ENCODE measurements at places on chromosomes 6 and 20.

GRCh38 chr6:6886171-6886885, 221.4 kb upstream of the RREB1 start:
- no peak for DNase-seq

- DNase-seq: no peak
Measured at GRCh38 chr6:121838842-121839241, 403.4 kb downstream of the GJA1 start.

GRCh38 chr6:162292915-162293314, 434.7 kb downstream of the PRKN start:
- no peak for DNase-seq

- no peak for DNase-seq
Measured at GRCh38 chr6:18550119-18550518, 163.0 kb downstream of the RNF144B start.

DNA sequence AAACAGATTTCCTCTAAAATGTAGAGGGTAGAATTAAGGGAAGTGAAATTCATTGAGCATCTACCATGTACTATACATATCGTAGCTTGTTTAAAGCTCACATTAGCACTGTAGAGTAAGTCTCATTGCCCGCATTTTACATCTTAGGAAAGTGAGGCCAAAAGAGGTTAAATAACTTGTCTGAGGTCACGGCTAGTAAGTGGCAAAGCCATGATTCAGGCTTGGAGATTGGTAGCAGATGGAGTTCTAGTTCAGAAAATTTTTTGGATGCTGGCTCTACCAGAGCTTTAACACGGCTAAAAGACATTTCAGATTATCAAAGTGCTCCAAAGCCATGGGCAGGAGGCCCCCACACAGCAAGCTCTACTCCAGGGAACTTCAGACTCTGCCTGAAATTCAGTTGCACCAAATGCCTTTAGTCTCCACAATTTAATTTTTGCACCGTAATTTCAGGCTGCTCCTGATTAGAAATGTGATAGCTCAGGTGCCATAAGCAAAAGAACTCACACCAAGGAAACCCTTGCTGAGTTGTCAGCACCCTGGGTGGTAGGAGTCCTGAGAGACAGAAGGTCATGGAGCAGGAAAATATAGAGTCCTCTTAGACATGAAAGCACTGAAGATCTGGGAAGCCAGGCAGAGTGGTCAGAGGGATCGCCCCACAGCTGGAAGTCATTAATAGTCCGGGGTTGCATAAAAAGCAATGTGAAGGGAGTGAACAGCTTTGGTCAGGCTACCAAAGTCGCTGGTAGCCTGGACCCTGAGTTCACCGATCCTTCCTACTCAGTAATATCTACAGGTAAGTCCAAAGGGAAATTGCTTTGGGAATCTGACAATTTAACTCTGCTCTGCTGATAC, 55.2 kb upstream of the ASIP start:
- DNase-seq: no peak

- DNase-seq: no peak
Measured at GRCh38 chr6:35638679-35639078, 50.0 kb downstream of the FKBP5 start.

DNA sequence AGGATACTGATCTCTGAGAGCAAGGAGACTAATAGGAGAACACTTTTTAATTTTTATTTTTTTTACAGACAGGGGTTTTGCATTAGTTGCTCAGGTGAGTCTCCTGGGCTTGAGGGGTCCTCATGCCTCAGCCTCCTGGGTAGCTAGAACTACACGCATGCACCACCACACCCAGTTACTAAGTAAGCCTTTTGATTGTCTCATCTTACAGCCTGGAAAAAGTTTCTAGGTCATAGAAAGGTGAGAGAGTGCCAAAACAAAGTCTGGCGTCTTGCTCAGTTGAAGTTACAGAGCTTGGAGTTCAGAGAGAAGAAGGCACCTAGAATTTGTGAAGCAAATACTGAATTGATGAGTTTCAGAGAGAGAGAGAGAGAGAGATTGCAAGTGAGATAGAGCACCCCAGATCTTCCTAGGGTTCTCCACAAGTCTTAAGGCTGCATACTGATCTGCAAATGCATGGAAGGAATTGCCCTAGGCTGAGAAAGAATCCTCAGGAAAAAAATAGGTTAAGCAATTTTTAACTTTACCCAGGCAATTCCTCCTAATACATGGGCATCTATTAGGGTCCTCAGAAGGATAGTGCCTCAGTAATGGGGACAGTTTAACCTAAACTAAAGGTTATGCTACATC, 37.6 kb upstream of the PHIP start:
- DNase-seq: no peak

DNA sequence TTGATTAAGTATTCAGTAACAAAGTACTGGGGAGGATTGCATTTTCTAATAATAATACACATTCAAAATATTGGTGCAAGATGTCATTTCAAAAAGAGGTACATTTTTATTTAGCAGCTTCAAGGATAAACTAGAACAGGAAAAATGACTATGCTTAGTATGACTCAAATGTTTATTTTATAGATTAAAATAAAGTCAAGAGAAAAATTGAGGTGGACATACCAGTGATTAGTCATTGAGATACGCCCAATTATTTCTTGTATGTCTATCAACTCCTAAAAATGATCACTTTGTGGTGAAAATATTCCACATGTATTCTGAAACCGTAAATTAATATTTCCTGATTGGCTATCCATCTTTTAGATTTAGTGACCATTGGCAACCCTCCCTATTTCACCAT, 96.7 kb downstream of the PHF3 start:
- no peak for DNase-seq

DNA sequence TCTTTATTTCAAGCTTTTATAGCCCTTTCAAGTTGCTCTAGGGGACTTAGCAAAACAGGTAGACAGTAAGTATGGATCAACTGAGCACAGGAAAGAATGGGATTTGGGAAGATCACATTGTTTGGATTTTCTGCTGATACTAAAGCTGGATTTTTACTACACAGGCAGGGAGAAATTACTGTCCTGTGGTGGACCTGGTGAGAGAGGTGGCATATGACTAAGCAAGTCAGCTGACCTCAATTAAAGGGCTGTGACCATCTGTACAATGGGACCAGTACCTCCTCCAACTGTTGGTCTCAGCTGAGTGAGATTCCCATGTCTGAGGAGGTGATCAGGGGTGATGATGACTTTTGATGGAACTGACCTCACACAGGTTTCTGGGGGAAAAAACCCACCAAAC, 28.0 kb downstream of the RREB1 start:
- DNase-seq: no peak

GRCh38 chr20:62238569-62239277, 402 bp downstream of the OSBPL2 start:
- DNase-seq: peak; percentile 26

- DNase-seq: no peak
Measured at GRCh38 chr6:166052837-166053236, 114.8 kb downstream of the TBXT start.

DNA sequence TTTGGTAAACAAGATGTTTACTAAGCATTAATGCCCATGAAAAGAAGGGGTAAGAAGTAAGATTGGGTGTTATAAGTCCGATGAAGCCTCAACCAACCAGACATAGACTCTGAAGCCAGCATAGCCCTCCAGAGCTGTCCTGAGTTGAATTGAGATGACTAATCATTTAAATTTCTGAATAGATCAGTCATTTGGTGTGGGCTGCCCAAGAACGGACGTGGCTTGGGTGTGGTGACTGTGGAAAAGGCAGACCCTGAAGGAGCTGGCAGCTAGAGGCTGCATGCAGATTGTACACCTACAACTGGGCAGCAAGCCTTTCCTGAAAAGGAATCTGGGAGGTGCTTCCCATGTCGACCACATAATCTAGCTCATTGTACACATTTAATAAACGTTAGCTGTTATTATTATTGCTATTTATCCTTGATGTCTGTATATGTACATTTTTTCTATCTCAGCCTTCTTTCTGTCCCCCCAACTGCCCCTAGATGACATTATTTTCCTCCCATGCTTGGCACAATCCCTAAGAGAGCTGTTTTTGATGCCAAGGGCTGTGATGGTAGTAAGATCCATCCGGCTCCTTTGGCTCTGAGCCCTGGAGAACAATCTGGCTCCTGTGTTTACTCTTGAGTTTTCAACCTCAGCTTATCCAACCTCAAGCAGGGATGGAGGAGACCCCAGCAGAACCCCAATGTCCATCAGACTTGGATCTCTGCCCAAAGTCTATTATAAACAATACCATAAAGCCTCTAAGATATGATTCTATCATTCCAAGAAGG, 57.6 kb upstream of the JAG1 start:
- no peak for DNase-seq

DNA sequence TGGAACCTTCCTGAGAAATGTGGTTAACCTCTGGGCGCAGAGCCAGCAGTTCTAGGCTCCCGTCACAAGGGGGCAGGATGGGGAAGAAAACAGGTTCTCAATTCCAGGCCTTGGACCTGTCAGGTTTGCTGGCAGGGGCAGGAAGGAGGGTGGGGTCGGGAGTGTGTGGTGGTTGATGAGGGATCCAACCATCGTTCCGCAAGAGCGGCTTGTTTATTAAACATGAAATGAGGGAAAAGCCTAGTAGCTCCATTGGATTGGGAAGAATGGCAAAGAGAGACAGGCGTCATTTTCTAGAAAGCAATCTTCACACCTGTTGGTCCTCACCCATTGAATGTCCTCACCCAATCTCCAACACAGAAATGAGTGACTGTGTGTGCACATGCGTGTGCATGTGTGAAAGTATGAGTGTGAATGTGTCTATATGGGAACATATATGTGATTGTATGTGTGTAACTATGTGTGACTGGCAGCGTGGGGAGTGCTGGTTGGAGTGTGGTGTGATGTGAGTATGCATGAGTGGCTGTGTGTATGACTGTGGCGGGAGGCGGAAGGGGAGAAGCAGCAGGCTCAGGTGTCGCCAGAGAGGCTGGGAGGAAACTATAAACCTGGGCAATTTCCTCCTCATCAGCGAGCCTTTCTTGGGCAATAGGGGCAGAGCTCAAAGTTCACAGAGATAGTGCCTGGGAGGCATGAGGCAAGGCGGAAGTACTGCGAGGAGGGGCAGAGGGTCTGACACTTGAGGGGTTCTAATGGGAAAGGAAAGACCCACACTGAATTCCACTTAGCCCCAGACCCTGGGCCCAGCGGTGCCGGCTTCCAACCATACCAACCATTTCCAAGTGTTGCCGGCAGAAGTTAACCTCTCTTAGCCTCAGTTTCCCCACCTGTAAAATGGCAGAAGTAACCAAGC, 29.6 kb downstream of the SRSF3 start:
- DNase-seq: peak; percentile 82

- DNase-seq: no peak
Measured at GRCh38 chr6:131225127-131225526, 89.9 kb downstream of the AKAP7 start.

GRCh38 chr6:17446713-17447112, 53.3 kb downstream of the CAP2 start:
- DNase-seq: no peak

DNA sequence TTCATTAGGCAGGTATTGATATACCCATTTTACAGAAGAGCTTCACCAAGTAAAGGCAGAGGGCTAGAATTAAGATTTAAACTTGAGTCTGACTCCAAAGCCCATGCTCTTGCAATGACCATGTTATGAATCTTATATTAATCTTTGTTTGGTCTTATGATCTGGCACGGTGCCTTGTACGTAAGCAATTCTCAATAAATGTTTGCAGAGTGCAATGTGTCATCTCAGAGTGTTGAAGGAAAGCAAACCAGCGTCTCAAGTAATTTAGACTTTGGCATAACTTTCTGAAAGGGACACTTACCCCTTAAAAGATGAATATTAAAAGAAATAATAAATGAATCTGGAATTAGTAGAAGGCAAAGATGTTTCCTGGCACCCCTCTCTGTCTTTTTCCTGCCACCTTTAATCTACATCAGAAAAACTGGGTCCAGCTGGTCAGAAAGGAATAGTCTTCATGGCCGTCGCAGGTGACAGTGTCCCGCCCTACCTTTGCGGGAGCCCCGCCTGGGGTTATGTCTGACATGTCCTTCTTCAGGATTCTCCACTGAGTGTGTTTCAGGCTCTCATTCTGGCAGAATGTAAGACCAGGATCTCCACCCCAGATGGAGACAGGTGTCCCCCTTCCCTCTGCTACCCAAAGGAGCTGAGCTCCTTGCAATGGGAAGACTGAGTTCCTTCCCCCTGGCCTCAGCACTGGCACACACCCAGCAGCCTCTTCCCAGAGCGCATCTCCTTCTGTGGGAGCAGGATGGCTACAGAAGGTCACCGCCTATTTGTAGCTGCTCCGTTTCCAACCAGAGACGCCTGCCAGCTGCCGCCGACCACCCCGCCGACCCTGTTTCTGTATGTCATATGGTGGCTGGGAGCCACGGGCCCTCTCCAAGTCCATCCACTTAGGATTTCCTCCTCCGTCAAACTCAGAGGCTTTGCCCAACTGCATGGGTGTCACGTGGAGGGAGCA, 266.3 kb upstream of the ECI2 start:
- no peak for DNase-seq

DNA sequence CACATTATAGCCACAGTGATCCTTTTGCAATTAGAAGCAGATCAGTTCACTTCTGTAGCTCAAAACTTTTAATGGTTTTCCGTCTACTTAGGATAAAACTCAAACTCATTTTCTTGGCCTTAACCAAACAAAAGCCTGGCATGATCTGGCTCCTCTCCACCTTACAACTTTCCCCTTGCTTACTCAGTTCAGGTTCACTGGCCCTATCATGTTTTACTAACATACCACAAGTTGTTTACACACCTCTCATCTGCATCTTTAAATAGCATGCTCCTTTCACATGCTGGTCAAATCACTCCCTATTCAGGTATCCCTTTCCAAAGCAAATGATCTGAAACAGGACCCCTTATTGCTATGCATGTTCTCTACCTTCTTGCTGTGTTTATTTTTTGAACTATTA, 191.4 kb upstream of the FAM83B start:
- no peak for DNase-seq

GRCh38 chr6:74404366-74404765, 708.4 kb downstream of the CD109 start:
- no peak for DNase-seq

- no peak for DNase-seq
Measured at GRCh38 chr20:57469418-57470211, 55.3 kb downstream of the CTCFL start.

GRCh38 chr20:16477632-16478031, 95.6 kb downstream of the KIF16B start:
- no peak for DNase-seq

GRCh38 chr6:149084808-149085556, 232.5 kb upstream of the TAB2 start:
- DNase-seq: no peak

GRCh38 chr6:52649536-52650160, 21.3 kb upstream of the TMEM14A start:
- DNase-seq: no peak

DNA sequence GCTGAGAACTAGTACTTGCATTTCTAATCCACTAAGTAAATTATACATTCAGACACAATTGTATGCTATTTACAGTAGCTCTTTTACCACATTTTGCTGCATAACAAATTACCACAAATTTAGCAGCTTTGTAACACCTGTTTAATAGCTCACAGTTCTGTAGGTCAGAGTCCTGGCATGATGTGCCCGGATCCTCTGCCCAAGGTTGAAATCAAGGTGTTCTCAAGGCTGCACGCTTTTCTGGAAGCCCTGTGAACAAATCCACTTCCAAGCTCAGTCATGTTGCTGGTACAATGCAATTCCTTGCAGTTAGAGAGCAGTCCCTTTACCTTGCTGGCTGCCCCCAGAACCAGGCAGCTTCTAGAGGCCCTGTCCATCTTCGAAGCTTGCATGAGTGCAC, 716.0 kb downstream of the HACE1 start:
- no peak for DNase-seq

Measured in activated CD4-positive, alpha-beta T cell treated with anti-CD3 and anti-CD28 coated beads, Interleukin-2, amount 10 ng/mL, durations not matched to agents 7 days and 5 days (primary cell).